Astrocyte of the hippocampus (primary cell): ENCODE measurements at places on chromosomes 16 and 17.
A peak's percentile ranks its signal among the peaks of the same experiment; 100 is the strongest.

GRCh38 chr16:49733313-49734009 lies 122.5 kb downstream of the ZNF423 start:
- no peak for DNase-seq

GRCh38 chr16:85310868-85311585 lies 198.8 kb upstream of the CIBAR2 start:
- no peak for DNase-seq

- DNase-seq: no peak
These were observed 45.3 kb downstream of the WNT3 start for GRCh38 chr17:46773221-46773605.

GRCh38 chr16:17404941-17405689 lies 65.6 kb downstream of the XYLT1 start:
- peak; percentile 88 for DNase-seq

DNA sequence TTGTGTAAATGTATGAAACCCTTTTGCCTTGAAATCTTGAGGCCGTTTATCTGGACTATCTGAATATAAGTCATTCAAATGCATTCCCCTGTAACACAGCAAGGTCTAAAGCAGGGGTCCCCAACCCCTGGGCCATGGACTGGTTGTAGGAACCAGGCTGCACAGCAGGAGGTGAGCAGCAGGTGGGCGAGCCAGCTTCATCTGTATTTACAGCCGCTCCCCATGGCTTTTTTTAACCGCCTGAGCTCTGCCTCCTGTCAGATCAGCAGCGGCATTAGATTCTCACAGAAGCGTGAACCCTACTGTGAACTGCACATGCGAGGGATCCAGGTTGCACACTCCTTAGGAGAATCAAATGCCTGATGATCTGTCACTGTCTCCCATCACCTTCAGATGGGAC lies 24.1 kb downstream of the DNAH3 start:
- no peak for DNase-seq
